Activated naive CD4-positive, alpha-beta T cell (primary cell): ENCODE measurements at places on chromosomes 11 and 22.

DNA sequence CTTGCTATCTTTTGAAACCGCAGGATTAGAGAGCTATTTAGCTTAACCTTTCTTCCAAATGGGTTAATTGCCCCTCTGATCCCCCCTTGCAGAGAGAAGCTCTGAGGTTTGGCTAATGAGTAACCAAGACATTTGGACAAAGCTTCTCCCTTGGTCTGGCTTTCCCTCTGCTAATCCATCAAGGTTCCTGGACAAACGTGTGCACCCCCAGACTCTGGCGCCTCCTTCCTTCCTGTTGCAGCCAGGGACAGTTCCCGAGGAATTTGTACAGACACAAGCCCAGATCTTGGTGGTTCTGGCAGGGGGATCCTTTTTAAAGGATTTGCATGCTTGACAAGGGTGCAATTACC lies 1.6 kb downstream of the KIAA1671 start:
- no peak for DNase-seq

DNA sequence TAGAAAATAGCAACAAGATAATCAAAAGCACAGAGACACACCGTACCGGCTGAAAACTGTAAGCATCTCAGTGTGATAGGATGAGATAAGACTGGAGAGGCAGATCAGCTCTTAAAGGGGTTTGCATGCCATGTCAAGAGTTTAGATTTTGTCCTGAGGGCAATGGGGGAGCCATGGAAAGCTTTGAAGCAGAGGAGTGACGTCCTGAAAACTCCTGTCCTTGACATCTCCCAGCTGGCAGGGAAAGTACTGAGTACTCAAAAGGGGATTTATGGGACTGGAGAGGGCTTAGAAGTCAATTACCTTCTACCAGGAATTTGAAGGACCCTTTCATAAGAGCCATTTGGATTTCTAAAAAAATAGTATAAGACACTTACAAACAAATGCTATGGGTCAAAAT lies 420.5 kb upstream of the NARS2 start:
- DNase-seq = no peak

DNA sequence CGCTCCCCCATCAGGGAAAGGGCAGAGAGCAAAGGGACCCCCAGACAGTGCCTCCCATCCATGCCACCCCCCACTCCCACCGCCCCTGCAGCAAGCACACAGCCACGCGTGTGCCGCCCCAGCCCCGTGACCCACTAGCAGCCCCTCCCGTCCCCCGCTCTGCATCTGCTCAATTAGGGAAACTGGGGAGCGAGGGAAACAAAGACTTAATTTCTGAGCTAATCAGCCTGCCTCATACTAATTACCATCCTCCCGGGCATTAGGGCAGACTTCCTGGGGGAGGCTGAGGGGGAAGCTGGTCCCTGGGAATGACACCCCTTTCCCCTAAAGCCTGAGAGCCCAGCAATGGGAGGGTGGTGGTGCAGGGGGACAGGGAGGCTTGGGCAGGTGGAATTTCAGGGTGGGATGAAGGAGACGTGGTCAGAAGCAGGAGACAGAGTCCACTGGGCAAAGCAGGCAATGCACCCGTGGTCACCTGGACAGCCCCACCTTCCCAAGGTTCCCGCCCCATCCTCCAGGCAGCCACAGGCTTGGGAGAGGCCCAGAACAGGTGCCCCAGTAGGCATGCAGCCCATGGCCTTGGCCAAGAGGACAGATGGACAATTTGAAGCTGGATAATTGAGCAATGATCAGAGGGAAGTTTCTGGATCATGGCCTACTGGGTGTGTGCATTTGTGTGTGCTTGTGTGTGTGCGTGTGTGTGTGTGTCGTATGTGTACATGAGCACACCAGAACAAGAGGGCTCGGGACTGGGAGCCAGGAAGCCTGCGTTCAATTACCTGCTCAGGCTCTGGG lies 20.6 kb downstream of the ELFN2 start:
- DNase-seq = no peak

GRCh38 chr11:16505481-16505880 lies 149.1 kb upstream of the SOX6 start:
- DNase-seq = no peak

- DNase-seq = no peak
These were observed 6.7 kb downstream of the KCNE3 start for GRCh38 chr11:74460481-74461154.
